NCI-H2029 treated with DMSO at 0.1 percent for 48 hours (cell line): ENCODE measurements at places on chromosomes 16 and 17.

DNA sequence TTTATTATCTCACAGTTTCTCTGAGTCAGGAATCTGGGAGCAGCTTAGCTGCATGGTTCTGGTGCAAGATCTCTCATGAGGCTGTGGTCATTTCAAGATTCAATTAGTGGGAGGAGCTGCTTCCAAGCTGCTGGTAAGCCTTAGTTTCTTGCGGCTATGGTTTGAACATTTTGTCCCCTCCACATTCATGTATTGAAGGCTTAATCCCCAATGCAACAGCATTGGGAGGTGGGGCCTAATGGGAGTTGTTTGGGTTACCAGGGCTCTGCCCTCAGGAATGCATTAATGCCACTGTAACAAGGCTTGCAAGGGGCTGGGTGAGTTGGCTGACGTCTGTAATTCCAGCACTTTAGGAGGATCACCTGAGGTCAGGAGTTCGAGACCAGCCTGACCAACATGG lies 272.9 kb downstream of the UTP18 start:
- no peak for DNase-seq

DNA sequence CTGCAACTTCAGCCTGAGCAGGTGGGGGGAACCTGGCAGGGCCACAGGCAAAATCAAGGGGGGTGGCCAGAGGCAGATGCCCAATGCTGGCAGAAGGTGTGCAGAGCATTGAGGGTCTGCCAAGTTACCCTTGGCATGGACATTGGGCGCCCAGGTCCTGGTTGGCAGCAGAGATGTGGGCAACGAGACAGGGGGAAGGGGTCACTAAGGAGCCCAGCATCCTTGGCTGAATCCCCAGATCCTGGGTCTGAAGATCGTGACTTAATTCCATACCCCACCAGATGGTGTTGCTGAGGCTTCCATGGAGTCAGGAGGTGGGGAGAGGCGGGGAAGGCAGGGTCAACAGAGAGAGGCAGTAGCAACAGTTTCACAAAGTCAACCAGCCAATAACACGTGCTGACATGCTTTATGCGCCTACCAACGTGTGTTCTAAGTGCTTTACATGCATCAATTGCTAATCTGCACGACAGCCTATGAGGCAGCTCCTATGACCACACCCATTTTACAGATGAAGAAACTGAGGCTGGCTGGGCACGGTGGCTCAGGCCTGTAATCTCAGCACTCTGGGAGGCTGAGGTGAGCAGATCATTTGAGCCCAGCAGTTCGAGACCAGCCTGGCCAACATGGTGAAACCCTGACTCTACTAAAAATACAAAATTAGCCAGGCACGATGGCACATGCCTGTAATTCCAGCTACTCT lies 83.3 kb downstream of the GSG1L start:
- DNase-seq, result no peak

GRCh38 chr16:4648917-4649316 lies 24.3 kb downstream of the MGRN1 start:
- no peak for DNase-seq

- no peak for DNase-seq
Observed at GRCh38 chr16:49734331-49734730, 121.6 kb downstream of the ZNF423 start.

- no peak for DNase-seq
Observed at GRCh38 chr16:78925083-78925767, 675.3 kb downstream of the MAF start.

DNA sequence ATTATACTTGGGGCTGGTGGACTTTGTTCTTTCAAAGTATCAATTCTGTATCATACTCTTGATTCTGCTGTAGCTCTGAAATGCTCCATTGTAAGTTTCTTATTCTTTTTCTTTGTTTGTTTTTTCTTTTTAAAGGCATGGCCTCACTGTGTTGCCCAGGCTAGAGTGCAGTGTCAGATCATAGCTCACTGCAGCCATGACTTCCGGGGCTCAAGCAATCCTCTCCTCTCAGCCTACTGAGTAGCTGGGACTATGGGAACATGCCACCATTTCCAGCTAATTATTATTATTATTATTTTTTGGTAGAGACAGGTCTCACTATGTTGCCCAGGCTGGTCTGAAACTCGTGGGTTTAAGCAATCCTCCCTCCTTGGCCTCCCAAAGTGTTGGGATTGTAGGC lies 38.9 kb upstream of the METTL9 start:
- DNase-seq, result no peak

GRCh38 chr16:84507011-84507982 lies 2.8 kb upstream of the MEAK7 start:
- DNase-seq, result no peak

GRCh38 chr17:64385187-64386083 lies 5.2 kb downstream of the PECAM1 start:
- no peak for DNase-seq

DNA sequence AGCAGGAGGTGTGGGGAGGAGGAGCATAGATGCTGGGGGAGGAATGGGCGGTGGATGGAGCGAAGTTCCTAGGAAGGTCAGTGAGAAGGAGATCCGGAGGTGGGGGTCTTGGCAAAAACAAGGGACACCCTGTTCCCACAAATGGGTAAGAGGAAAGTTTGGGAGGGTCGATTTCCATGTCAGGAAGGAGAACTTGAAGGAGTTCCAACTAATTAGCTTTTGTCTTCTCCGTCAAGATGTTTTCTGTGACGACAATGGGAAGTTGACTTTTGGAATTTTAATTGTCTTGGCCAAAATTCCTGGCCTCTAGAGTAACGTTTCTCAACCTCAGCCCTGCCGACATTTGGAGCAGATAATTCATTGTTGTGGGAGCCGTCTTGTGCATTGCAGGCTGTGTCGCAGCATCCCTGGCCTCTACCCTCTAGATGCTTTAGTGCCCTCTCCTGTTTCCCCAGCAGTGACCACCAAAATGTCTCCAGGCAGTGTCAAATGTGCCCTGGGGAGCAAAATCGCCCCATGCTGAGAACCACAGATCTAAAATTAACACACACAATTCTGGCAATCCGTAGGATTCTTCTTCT lies 97.1 kb downstream of the PITPNC1 start:
- no peak for DNase-seq

DNA sequence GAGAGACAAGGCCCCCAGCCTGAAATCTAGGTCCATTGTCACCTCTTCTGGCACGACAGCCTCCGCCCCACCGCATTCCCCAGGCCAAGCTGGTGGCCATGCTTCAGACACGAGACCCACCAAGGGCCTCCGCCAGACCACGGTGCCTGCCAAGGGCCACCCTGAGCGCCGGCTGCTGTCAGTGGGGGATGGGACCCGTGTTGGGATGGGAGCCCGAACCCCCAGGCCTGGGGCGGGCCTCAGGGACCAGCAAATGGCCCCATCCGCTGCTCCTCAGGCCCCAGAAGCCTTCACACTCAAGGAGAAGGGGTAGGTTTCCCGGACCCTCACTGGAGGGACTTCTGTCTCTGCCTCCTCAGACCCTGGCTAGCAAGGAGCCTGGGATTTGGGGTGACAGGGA lies 1.0 kb downstream of the TEDC2 start:
- DNase-seq, result no peak

DNA sequence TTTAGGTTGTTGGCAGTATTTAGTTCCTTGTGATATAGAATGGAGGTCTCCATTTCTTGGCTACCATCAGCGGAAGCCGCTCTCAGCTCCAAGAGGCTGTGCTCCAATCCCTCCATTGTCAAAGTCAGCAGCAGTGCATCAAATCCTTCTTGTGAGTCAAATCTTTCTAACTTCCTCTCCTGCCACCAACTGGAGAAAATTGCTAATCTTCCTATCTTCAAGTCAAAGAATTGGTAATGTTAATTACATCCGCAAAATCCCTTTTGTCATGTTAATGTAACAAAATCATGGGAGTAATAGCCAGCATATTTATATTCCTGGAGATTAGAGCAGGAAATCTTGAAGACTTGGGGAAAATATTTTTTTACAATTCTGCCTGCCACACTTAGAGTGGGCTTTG lies 436.4 kb upstream of the DYNLRB2 start:
- no peak for DNase-seq

DNA sequence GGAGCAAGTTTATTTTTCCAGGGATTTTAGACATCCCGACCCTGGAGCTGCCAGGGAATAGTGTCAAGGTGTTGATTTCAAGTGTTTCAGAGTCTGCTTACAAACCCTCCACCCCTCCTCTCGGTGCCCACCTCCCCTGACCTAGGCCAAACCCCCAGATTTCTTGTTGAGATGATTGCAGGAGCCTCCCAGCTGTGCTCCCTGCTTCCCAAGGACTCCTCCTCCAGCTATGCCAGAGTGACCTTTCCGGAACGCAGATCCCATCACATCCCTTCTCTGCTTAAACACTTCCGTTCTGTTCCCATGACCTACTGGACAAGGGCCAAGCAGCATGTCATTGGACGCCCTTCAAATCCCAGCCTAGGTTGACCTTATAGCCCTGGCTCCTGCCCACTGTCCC lies 23.7 kb upstream of the CDH1 start:
- no peak for DNase-seq

- no peak for DNase-seq
Observed at GRCh38 chr17:8935191-8935590, 30.3 kb downstream of the PIK3R5 start.

DNA sequence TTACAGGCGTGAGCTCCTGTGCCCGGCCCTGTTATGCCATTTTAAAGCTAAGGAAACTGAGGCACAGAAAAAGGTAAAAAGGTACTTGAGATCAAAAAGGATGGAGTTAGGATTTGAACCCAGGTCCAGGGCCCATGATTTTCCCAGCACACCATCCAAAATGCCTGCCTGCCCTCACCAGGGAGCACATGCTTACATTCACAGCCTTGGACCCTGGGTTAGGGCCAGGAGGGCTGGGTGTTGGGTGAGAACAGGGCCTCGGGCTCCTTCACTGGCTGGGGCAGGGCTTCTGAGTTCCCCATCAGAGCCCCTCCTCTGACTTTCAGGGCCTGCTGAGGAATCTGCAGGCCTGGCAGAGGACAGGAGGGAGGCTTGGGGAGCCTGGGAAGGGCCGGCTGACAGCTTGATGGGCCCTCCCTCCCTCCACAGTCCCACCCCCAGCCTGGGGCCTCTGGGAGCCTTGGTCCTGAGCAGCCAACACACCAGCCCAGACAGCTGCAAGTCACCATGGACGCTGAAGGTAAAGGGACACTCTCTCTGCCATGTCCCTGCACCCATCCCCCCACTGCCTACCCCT lies at the start of gene QPRT:
Gene QPRT (plus strand): TSS at position 490 of the 577 bp plus-strand sequence. CDS start 18 bp downstream, at position 508.
- DNase-seq, result no peak

DNA sequence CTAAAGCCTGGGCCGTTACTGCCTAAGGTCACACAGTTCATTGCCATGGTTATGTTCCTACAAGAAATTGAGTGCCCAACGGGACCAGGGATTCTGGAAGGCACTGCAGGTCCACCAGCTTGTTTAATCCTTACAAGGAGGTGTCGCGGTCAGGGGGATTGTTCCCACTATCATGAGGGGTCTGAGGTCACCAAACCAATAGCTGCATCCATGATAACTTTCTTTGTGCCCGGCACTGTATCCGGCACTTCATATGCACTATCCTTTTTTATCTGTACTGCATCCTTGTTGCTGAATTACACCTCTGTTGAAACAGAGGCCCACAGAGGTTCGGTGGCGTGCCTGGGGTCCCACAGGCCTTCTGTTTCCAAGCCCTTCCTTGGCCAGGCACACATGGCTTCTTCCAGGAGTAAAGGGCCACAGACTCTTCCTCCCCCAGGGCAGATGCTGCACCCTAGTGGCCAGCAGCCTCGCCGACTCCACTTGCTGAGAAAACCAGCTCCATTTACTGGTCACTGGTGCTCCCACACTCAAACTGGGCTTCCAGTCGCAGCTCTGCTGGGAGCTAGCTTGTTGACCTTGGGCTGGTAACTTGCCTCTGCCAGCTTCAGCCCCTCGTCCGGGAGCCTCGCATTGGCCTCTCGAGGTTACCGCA lies 82.0 kb upstream of the PLCG2 start:
- no peak for DNase-seq

- no peak for DNase-seq
Observed at GRCh38 chr16:34078691-34079090, 619.3 kb downstream of the TP53TG3F start.

GRCh38 chr16:15822957-15823356 lies 33.9 kb downstream of the MYH11 start:
- DNase-seq, result no peak

- no peak for DNase-seq
Observed at GRCh38 chr16:35752773-35753558, 2293.6 kb downstream of the TP53TG3F start.

- no peak for DNase-seq
Observed at GRCh38 chr17:76036497-76037261, 9.6 kb upstream of the EVPL start.

GRCh38 chr16:50303041-50303604 lies 36.8 kb downstream of the ADCY7 start:
- DNase-seq, result no peak

DNA sequence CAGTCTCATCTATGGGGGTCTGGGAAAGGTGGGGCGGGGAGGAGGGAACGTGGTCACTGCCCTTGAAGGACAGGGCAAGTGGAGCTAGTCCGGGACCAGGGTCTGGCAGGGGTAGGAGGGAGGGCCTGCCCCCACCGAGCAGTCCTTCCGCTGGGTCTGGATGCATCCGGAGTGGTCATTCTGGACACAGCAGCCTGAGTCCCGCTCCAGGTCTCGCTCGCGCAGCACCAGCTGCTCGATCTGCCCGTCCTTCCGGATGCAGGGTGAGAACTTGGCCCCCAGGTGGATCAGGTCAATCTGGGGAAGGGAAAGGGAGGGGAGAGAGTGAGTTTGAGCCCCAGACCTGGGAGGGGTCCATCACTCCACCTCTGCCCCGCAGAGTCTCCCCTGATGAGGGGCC lies 6.8 kb downstream of the AANAT start:
- DNase-seq, result no peak

- no peak for DNase-seq
Observed at GRCh38 chr16:85730186-85730465, 20.8 kb downstream of the C16orf74 start.

- no peak for DNase-seq
Observed at GRCh38 chr16:74736531-74737157, 36.0 kb upstream of the MLKL start.

GRCh38 chr17:37740915-37741314 lies 3.9 kb downstream of the HNF1B start:
- no peak for DNase-seq

DNA sequence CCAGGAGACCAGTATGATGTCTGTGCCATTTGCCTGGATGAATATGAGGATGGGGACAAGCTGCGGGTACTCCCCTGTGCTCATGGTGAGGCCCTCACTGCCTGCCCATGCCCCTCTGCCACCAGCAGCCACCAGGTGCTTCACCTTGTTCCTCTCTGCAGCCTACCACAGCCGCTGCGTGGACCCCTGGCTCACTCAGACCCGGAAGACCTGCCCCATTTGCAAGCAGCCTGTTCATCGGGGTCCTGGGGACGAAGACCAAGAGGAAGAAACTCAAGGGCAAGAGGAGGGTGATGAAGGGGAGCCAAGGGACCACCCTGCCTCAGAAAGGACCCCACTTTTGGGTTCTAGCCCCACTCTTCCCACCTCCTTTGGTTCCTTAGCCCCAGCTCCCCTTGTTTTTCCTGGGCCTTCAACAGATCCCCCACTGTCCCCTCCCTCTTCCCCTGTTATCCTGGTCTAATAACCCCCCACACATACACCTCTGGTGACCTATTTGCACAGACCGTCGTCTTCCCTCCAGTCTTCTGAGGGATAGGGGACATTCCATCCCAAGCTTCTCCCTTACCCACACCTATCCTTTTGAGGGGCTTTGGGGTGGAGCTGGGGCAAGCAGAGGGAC lies 3.7 kb downstream of the PFN1 start:
- DNase-seq, result no peak
